ENCODE measurements at places on chromosomes 11 and 22.

DNA sequence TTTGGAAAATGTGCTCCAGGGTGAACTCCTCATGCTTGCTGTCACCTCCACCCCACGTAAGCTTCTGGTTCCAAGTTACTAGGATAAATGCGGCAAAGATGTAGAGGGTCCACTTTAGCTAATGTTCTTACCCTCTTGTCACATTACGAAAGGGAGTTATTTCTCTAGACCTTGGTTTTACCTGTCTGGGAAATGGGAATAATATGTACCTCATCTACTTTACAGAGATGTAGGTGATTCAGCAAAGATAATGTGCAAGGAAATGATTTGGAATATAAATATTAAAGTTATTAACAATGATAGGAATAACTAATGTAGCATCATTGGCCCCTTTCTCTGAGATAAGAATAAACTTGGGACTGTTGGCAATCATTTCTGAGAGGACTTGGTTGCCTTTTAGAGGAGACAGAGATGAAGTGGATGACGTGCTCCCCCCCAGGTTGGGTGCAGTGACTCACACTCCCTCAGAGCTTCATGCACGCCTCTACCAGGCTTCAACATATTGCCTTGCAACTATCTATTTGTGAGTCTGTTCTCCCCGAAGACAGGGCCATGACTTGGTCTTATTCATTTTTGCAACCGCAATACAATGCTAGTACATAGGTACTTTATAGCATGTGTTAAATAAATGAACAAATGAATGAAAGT lies 97.1 kb downstream of the ME3 start:
- DNase-seq, result no peak

DNA sequence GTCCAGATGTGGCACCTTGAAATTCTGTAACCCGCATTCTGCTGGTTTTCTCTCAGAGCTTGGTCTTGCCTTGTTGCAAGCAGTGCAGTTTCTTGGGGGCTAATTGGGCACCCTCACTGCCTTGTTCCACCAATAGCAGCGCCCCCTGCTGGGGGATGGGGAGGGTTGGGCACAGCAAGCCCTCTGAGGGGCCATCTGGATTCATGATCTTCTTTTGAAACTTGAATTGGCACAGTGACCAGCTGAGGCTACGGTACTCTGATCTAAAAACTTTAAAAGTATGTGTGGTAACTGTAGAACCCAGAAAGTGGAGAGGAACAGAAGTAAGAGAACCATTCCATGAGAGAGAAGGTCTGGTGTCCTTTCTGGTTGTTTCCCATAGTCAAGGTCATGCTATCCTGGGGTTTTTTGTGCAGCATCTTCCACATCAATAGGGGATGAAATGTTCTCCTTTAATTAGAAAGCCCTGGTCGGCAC lies 64.2 kb downstream of the MED15 start:
- no peak for DNase-seq

- DNase-seq, result no peak
Measured at GRCh38 chr11:117829369-117829725, 4.8 kb upstream of the FXYD2 start.

GRCh38 chr11:128695539-128696221 lies 1.8 kb downstream of the FLI1 start:
- no peak for DNase-seq

DNA sequence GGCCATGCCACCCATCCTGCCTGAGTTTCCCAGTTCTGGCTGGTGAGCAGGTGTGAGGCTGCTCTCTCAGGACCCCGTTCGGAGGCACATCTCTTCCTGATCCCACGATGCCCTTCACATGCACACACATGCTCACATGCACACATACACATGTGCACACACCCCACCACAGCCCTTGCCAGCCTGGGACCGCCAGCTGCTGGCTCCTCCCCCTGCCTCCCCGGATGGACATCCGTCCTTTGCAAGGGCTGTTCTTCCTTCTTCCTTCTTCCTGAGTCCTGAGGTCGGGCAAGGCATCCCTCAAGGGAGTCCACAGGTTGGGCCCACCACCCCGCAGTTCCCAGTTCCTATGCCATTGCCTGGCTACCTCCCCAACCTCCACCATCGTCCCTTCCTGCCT lies 10.5 kb upstream of the CDKN1C start:
- no peak for DNase-seq

Measured in cerebellar nuclear complex (tissue), 1 donor.